ENCODE measurements at places on chromosomes 5 and 9.

DNA sequence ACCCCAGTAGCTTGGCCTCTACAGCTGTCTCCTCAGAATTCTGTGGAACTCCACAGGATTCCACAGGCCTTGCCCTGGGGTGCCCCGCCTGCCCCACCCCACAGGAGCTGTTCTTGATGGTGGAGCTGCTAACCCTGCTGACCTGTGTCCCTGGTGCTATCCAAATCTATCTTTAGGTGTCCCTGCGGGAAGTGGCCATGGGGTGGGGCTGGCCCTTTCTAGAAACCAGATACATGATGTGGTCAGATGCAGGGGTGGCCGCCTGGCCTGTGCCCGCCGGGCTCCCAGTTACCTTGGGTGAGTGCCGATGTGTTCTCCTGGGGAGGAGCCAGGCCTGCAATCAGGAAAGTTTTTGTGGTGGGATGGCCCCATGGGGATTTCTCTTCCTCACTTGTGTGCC is 34.2 kb downstream of the WNK2 start:
- no peak for DNase-seq

DNA sequence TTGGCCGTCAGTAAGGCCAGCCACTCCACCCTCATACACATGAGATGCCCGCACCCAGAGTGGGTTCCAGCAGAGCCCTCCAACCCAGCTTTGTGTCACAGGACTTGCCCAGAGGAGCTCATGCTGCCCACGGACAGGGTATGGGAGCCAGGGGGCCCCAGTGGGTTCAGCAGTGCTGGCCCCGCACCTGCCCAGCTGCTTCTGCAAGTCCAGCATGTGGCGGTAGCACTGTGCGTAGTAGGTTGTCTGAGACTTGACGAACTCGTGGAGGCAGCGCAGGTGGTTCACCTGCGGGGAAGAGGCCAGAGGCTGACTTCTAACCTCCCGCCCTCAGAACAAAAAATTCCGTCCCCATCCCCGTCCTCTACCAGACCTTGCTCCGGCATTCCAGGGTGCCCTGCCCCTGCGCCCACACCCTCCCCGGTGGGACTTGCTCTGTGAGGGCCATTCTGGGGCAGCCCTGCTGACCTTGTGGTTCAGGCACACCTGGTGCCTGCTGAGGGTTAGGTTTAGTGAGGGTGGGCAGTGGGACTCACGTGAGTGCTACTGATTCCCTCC is 18.5 kb downstream of the SH3GLB2 start:
- no peak for DNase-seq

DNA sequence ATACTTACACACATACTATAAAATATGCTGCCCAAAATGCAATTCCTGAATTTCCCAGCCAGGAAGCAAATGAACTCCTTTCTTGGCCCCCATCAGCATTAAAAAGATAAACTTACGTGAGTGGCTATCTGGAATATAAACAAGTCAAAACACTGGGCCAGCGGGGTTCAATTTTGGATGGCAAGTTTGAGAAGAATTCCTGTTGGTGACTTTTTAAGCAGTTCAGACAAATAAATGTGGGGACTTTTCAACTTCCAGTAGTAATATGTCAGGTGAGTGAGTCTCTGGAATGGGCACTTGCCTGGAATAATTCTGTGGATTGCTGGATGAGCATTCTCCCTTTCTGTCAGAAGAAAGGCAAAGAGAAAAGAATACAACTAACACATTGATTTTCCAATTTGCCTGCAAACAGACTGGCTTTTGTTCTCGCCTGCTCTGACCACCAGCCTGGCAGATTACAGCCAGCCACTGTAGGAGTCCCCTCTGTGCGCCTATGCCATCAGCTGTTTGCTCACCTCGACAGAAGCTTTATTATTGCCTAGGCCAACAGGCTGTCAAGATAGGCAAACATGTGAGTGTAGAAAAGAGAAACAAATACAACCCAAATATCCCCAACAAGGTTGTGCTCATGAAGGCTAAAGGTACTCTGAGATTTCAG is 78.6 kb downstream of the MRPS27 start:
- DNase-seq: no peak

DNA sequence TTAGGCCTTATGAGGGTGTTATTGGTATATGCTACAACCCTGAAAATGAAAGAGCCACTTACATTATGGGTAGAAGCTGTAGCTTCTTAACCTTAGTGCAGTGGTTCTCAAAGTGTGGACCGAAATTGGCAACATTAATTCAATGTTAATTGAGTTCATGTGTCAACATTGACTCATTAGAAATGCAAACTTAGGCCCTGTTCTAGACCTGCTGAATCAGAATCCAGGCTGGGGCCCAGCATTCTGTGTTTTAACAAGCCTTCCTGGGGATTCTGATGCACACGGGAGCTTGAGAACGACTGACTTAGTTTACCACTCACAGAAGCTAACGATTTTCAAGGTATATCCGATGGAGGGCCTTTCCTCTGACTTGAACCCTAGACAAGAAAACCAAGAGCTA is 7.3 kb downstream of the VLDLR start:
- DNase-seq: no peak

GRCh38 chr5:1414311-1415058 is 30.8 kb downstream of the SLC6A3 start:
- no peak for DNase-seq

GRCh38 chr9:133622555-133622954 is 13.4 kb upstream of the FAM163B start:
- no peak for DNase-seq

- DNase-seq: no peak
Observed at GRCh38 chr9:99222416-99223270, 561 bp downstream of the SEC61B start.

GRCh38 chr5:30040488-30041118 is 1152.9 kb upstream of the CDH6 start:
- DNase-seq: no peak

GRCh38 chr9:127847178-127847510 is 7.3 kb downstream of the ENG start:
- DNase-seq: no peak

DNA sequence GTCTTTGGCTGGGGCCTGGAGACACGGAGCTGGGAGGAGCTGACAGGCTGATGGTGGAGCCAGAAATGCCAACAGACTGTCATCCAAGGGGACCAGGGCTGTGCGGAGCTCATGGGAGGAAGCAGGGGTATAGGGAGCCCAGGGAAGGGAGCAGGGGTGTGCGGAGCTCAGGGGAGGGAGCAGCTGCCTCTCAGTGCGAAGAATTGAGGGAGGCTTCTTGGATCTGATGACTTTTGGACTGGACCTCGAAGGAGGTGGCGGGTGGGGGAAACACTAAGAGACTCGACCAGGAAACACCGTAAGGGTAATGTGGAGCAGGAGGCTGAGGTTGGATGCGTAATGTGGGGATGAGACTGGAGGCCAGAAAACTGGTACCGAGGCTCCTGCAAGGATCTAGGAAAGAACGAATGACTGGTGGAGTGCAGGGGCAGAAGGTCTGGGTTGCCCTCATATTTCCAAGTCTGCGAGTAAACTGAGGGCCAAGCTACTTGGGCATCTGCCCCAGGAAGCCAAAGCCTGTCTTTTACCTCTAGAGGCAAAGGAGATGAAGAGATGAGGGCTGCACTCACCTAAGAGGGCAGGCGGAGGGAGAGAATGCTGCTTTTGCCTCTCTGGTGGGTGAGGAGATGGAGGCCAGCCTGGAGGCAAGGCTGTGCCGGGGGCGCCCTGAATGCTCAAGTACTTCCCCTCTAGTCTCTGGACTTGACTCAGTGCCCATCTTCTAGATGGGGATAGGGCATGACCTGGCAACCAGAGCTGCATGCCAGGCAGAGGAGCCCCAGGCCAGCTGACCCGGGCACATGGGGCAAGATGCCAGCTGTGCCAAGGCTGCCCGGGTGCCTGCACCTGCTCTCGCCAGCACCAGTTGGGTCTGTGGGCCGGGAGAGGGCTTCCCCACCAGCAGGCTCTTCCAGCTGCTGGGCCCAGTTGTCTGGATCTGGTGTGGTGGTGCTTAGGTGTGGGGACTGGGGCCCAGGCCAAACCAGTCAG is 2.3 kb downstream of the PTGS1 start:
- no peak for DNase-seq

GRCh38 chr5:58998544-58998943 is 415.7 kb downstream of the RAB3C start:
- DNase-seq: no peak

- DNase-seq: no peak
Observed at GRCh38 chr9:132712753-132713152, 42.5 kb downstream of the GTF3C4 start.

- no peak for DNase-seq
Observed at GRCh38 chr9:111925784-111926183, 29.2 kb downstream of the UGCG start.

GRCh38 chr5:29822521-29822920 is 1371.0 kb upstream of the CDH6 start:
- DNase-seq: no peak

DNA sequence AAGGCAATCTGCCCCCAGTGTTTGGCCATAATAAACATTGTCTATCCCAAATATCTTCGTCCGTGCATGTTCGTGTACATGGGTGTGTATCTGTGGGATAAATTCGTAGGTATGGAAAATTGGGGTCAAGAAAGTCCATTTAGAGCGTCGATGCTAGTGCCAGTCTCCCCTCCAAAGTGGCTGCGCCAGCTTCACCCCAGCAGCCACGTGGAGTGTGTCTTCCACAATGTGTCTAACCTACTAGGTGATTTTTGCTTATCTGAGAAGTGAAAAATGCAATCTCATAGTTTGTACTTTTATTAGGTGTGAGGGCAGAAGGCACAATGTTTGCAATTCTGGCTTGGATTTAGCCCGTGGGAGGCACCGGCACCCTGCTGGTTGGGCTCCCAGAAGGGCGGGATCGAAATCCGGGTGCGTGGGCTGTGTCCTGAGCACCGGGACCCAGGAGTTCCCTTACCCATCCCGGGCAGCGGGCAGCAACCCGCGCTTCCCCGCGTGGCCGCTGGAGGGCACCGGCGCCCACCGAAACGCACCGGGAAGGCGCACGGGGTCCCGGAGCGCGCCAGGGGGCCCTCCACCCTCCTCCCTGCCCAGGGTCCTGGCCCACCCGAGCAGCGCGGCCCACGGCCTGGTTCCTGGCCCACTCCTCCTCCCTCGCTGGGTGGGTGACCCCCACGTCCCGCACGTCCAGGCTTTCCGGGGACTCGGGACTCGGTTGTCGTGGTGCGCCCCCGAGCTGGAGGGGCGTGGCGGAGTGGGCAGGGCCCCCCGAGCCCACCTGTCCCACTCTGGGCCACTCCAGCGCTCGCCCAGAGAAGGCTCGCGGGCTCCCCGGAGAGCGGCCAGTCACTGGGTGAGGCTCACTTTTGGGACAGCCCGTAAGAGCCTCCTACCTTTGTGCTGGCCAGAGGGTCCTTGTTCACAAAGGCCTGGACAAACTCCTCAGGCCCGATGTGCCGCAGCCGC is 55.4 kb upstream of the RNF130 start:
- no peak for DNase-seq

GRCh38 chr5:137828180-137828579 is 39.5 kb upstream of the MYOT start:
- DNase-seq: no peak

GRCh38 chr5:61486476-61486875 is 154.4 kb downstream of the ZSWIM6 start:
- DNase-seq: no peak

DNA sequence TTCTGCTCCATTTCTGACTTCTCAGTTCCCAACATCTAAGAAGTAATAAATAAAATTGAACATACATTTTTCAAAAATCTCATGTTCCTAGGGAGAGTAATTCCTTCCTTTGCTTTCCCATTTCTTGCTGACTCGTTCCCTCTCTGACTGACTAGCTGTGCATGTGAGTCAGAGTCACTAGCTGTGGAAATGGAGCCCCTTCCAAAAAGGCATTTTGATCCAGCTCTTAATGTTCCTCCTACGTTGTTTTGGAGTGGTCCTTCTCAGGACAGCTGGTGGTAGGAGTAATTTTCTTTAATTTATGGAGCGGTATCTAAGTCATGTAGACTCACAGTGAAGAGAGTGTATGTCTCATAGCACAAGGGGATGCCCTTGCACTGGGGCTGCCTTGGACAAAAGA is 460.2 kb downstream of the GADD45G start:
- no peak for DNase-seq

DNA sequence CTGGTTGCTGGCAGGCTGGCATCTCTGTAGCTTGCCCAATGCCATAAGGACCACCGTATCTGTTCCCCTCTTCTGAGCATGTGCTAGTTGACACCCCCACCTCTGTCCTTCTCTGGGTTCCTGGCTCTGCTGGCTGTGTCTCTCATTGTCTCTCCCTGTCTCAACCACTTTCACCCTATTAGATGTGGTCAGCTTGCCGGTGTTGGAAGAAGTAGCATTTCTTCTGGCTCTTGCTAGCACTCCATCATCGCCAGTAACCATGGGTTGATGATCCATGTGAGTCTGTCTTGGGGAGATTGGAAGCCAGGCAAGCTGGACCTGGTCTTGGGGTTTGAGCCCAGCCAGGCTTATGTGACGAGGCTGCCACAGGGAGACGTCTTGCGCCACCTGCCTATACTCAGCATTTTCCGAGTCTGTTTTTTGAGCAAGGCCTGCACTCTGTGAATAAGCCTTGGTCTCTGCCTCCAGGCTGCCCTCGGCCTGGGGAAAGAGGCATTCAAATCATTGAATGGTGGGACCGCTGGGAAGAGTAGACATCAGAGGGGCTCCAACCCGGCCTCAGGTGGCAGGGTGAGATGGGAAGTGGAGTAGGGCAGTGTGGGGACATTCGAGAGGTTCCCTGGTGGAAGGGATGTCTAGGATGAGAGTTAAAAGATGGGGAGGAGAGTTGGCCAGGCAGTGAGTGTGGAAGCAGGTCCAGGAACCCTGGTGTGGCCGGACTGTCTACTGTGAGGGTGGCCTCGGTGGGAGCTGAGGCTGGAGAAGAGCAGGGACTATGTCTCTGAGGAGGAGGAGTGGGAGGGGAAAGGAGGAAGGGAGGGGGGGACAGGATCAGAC is 74.3 kb downstream of the ZNF618 start:
- DNase-seq: no peak

DNA sequence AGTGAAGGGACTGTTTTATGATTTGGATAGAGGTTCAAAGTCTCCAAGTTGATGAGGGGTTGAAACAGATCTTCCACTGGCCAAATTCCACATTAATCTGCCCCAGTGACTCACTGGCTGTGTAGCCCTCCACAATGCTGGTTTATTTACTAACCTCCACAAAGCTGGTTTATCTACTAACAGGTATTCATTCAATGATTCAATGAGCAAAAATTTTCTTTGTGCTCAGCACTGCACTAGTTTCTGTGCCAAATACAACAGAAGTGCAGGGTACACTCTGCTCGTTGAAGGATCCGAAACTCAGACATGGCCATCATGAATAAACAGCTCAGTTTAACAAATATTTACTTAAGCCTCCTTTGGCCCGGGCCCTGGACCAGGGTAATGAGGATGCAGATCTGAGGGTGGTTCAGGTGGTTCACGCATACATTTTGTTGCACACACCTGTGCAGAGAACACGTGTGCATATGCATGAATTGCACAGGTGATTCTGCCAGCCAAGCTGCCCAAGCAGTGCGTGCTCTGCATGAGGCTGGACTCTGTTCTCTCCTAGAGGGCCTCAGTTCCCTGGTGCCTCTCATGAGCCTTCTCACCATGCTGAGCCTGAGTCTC is 71.0 kb downstream of the SH3PXD2B start:
- DNase-seq: no peak

DNA sequence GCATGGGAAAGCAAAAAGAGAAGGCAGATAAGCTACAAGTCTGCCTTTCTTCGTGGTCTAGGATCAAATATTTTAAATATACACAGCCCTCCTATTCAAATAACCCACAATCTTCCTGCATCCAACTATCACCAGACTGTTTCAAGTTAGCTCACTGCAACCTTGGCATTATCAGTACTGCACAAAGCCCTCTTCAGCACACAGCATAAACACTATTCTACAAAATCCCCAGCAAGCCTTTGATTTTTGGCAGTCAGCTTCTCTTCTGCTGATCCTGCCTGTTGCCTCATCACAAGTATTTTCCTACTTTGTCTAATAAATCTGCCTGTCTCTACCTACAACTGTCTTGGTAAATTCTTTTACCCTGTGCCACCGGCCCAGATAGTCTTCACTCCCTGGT is 142.9 kb downstream of the COX7C start:
- DNase-seq: no peak

All from stimulated activated CD8-positive, alpha-beta memory T cell treated with anti-CD3 and anti-CD28 coated beads, Interleukin-7, amount 100 ng/mL, for 1 hour (primary cell).